ENCODE measurements at places on chromosomes 5 and 9.

- no peak for DNase-seq
Measured at GRCh38 chr5:112574536-112574935, 155.5 kb upstream of the EPB41L4A start.

DNA sequence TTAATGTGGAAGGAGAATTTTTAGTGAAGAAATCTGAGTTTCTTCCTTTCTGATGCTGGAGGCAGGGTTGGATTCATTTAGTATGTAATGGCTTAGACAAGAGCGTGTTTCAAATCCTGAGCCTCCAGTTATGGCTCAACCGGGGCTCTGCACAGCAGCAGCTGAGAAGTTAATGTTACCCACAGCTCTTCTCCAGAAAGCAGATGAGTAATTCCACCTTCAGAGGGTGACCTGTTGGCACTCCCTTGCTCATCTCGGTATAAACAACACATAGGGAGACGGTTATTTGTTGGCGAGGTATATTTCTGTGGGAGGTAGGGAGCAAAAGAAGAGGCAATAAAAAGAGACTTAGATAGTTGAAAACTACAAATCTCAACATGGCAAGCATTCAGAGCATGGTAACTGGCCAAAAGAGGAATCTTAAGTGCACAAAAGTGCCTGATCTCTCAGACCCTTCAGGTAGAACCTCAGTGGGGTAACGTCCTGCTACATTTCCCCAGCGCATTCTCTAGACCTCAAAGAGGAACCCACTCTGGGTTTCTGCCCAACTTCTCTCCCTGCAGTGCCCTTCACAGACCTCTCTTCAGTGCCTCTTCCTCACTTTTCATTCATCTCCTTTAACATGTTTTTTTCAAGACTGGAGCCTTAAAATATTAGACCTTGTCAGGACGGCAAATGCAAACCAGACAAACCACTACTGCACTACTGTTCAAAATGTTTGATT is 417.5 kb upstream of the ADAMTSL1 start:
- DNase-seq = no peak

DNA sequence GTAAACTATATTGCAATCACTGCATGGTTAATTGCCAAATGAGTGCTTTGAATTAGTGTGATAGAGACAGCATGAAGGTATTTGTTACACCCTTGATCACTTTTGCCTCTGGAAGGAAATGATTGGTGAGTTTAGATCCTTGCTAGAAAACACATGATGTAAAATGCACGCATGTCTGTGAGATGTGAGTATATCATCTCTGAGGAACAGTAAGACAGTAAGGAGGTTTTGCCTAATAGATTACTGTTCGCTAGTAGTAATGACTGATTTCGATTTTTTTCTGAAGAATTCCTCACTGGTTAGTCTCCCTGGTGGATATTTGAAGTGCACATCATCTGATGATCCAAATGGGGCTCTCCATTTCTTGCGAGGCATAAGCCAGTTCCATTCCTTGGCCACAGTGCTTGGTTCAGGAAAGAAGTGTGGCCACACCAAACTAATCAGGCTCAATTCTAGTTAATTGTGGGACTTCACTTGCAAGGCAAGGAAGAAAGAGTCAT is 156.4 kb upstream of the ADRA1B start:
- DNase-seq = no peak

DNA sequence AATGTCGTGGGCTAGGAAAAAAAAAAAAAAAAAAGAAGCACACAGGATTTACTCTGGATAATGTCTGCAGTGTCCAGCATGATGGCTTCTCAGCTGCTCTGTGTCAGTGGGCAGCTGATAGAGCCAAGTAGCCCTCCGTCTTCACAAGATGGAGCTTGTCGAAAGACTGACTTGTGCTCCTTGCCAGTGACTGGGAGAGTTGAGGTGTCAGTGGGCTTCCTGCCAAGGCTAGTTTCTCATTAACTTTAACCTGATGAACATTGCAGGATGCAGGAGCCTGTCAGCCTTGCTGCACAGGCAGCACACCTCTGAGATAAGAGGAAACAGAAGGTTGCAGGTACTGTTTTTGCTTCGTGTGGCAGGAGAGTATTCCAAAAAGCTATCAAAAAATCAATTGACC is 171.4 kb upstream of the SGCD start:
- DNase-seq = no peak

GRCh38 chr5:145976431-145977155 is 40.2 kb downstream of the SH3RF2 start:
- DNase-seq = no peak

- no peak for DNase-seq
Measured at GRCh38 chr5:35618304-35618636, 607 bp downstream of the SPEF2 start.

DNA sequence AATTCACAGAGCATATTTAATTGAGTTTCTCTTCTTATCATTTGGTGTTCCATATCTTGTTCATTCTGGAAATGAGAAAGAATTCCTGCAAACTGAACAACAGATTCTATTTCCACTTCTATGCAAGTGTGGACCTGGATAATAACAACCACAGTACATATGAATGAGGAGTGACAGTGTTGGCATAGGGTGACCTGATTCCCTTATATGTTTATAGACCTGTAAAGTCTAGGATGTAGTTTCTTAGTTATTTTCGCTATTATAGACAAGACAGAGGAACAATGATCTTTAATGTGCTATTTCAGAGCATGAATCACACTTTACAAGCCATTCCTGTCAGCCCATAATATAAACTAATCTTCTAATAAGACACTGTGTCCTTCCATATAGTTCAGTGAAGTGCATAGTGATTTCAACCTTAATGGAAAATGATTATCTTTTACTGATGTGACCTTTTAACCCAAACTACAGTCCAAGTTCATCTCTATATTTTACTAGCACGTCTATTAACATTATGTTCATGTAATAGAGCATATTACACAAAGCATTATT is 88.2 kb upstream of the FAM174A start:
- DNase-seq = no peak

- DNase-seq = no peak
Measured at GRCh38 chr5:177575488-177575887, 16.5 kb upstream of the TMED9 start.

DNA sequence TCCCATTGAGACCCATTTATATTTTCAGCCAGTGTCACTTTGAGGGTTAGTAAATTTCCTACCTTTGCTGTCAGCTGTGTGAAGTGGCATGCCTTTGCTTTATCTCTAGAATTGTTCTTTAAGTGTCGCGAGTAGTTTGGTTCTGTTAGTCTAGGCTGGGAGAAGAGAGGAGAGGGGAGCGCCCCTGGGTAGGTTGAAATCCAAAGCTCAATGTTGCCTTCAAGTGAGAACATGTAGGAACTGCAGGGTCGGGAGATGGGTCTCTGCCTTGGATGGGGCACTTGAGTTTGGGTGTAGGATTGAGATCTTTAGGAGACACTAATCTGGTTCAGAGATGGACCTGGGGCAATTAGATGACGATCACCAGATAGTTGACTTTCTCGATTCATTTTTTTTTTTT is 46.3 kb downstream of the STC2 start:
- DNase-seq = no peak

DNA sequence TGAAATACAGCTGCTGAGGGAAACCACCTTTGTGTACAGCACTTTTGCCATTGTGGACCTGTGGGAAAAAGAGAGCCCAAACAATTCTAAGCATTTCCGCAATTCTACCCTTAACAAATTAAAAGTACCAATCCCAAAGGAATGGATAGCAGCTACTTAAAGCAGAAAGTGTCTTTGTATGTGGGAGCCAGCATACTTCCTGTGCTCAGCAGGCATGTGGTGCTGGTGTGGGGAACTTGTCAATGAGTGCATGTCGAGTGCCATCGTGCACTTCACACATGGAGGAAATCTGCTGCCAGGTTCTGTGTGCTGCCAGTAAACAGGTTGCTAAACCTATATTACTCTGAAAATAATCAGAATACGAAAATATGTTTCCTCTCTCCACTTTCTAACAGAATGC is 399.0 kb downstream of the LRRC70 start:
- no peak for DNase-seq

- DNase-seq = no peak
Measured at GRCh38 chr5:165149431-165149830, 1644.0 kb downstream of the MAT2B start.

- no peak for DNase-seq
Measured at GRCh38 chr5:87394411-87395165, 18.1 kb downstream of the CCNH start.

DNA sequence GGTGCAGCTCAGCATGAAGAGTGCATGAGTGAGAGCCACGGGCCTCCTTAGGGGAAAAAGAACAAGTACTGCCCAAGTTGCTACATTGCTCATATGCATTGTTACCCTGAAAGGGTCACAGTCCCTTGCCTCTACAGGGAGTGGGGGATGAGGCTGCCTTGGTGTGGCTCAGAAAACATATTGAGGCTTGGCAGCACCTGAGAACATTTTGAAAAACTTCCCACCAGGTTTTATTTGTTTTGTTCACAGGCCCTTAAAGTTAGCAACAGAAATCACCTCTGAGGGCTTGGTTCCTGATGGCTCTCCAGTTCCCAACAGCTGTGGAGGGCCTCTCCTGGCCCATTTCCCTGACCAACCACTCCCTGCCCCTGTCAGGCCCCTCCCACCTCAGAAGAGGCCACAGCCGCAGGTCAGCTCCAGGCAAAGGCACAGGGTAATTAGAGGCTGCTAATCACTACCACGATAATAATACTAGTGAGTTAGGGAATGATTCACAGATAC is 90.7 kb upstream of the ADRA1B start:
- DNase-seq = no peak

DNA sequence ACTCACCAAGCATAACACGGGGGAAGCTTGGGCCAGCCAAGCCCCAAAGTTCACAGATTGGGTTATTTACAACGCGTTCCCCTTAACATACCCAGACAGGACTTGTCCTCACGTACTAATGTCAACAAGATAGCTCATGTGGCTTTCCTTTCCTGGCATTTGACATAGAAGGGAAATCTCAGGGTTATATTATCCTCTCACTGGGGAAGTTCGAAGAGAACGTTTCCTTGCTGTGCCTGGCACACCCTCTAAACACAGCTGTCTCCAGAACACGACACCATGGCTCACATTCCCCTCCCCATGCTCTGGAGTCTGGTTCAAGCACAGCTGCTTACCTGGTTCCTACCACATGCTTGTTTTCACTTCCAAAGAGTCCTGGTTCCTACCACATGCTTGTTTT is 46.8 kb upstream of the OTULINL start:
- DNase-seq = peak; percentile 25

- no peak for DNase-seq
Measured at GRCh38 chr5:73317523-73317922, 131.1 kb downstream of the FOXD1 start.

DNA sequence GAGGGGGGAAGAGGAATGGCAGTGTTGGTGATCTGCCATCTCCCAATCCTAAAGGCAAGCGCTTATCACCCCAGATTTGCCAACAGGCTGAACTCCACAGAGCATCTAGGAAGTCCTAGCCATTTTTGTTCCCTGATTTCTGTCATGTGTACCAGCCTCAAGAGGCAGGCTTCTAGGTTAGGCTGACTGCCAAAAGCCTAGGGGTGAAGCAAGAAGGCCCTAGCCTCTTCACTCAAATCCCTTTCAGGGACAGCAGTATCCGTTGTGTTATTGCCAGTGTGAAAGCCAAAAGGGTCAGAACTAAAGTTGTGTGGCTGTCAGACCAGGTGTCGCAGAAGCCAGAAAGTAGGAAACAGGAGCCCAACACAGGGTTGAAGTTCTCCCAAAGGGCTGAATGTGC is 14.7 kb downstream of the IGIP start:
- no peak for DNase-seq

GRCh38 chr9:90861380-90861779 is 59.8 kb downstream of the SYK start:
- no peak for DNase-seq

DNA sequence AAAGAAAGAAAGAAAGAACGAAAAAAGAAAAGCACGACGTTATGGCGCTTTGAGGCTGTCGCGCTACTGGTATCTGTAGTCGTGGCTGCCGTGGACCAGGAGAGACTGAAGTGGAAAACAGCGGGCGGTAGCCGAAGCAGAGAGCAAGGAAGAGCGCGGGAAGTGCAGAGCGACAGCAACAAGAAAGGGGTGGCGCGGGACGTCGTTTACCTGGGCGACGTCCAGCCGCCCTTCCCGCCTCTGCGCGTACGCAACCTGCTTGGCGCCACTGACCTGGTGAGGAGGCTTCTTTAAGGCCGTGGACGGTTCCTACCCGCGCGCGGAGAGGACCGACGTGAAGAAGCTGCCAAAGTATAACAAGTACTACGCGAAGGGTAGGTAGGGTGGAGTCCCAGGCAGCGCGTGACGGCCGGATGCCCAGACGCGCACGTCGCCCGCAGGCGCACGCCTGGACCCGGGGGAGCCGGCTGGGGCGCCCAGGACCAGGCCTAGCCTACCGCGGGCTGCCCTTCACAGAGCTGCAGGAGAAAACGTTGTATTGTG is 15.4 kb downstream of the CCL28 start:
- DNase-seq = no peak

DNA sequence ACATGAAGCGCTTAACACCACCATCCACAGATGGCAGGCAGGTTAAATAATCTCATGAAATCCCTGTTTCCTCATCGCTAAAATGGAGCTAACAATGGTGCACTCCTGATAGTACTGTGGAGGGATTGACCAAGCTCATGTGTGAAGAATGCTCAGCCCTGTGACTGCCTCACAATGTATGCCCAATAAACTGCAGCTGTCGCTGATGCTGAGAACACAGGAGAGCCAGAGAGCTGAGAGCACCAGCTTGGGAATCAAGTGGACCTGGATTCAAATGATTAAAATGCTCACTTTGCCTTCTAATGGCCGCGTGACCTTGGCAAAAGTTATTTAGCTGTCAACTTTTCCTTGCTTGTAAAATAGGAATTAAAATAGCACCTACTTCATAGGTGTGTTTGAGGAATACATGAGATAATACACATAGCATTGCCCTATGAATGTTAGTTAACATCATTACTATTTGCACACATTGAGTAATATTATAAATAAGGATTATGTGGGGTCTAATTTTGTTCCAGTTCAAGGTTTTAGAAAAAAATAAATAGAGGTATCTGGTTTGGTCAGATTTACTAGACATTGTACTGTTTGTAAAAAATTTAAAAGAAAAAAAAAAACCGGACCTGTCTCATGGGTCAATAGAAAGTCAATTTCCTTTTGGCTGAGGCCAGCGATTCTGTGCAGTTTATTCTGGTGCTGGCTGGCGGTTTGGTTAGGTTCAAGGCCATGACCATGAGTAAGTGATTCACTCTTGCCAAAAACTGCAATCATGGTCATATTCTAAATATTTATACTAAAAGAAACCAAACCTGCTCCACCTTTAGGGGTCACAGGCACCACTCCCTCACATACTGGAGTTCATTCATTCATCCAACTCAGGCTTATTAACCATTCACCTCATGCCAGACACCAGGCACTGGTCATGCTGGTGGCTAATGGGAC is 101.3 kb downstream of the SH3TC2 start:
- no peak for DNase-seq

DNA sequence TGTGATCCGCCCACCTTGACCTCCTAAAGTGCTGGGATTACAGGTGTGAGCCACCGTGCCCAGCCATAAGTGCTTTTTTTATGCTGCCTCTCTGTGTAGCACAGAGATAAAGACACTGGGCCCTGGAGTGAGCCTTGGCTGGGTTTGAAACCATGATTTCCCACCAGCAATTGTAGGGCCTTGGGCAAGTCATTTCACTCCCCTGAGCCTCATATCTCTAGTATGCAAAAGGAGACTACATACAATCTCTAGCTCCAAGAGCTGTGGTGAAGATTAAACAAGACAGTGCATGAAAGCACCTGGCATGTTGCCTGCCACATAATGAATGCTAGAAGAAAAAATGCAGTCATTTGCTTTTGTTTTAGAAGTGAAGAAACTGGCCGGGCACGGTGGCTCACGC is 3.9 kb downstream of the FABP6 start:
- DNase-seq = no peak

Measured in left renal pelvis (tissue), 4 donors.